H54 (cell line): ENCODE measurements at places on chromosomes 1 and 21.

GRCh38 chr1:220249522-220249921 is 22.7 kb downstream of the RAB3GAP2 start:
- DNase-seq: no peak

DNA sequence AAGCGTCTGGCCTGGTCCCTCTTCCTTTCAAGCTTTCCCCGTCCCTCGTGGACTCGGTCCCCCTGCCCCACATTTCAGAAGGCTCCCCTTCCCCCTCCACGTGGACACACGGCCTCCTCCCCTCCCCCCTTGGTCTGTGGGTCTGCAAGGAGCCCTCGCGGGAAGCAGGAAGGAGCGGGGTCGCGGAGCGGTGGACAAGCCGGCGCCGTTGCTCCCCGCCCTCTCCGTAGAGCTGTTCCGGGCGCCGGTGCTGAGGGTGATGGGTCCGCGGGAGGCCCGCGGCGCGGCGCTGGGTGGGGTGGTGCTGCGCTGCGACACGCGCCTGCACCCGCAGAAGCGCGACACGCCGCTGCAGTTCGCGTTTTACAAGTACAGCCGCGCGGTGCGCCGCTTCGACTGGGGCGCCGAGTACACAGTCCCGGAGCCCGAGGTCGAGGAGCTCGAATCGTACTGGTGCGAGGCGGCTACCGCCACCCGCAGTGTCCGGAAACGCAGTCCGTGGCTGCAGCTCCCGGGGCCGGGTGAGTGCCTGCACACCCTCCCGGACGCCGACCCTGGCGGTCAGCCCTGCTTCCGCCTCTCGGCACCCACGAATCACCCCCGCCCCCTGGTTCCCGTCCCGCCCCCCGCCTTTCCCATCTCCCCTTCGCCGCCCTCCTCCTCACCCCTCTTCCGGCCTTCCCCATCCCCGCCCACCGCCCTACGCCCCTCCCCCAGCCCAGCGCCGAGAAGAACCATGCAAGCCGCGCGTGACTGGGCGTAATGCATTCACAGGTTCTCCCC is 5.3 kb downstream of the FCRLB start:
- DNase-seq: peak; percentile 76

- no peak for DNase-seq
These were observed 205.5 kb downstream of the RPS6KC1 start for GRCh38 chr1:213256438-213257087.

DNA sequence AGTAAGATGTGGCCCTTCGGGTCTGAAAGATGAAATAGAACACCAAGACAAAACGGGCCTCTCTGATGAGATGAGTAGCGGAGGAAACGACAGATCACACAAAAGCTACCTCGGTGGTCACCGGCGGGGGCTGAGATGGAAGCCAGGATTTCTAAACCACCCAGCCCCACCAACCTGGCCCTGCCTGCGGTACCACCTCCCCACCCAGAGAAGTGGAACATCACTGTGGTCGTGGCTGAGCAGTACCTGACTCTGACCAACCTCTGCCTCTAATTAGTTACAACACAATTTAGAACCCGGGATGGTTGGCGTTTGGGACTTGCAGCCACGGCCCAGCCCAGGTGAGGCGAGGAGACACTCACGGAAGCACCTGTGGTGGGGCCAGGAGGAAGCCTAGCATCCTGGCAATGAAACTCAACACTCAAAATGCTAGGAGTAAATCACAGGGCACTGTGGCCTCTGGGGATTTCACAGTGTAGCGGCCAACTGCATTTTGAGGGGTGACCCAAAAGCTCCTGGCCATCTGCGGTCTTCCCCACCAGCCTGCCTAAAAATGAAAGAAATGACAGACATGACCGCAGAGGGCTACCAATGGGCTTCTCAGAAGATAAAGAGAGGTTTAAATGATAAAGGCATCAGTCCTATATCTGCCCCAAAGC is 73.4 kb downstream of the ITPKB start:
- no peak for DNase-seq

- peak; percentile 47 for DNase-seq
These were observed 234.7 kb downstream of the TOMM20 start for GRCh38 chr1:234893725-234894630.

- peak; percentile 41 for DNase-seq
These were observed at the start of gene ST7L for GRCh38 chr1:112618721-112619517. Gene ST7L, minus strand, starts transcription at chr1:112619141. Its CDS starts 28 bp downstream, at chr1:112619113.

DNA sequence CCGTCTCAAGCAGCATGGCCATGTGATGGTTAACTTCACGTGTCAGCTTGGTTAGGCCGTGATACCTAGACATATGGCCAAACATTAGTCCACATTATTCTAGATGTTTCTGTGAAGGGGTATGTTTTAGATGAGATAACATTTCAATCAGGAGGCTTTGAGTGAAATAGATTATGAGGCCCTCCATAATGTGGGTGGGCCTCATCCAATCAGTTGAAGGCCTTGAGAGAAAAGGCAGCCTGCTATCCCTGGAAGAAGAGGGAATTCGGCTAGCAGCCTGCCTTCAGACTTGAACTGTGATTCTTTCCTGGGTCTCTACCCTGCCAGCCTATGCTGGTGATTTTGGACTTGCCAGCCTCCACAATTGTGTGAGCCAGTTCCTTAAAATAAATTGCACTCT is 90.1 kb downstream of the ZSCAN20 start:
- DNase-seq: no peak

DNA sequence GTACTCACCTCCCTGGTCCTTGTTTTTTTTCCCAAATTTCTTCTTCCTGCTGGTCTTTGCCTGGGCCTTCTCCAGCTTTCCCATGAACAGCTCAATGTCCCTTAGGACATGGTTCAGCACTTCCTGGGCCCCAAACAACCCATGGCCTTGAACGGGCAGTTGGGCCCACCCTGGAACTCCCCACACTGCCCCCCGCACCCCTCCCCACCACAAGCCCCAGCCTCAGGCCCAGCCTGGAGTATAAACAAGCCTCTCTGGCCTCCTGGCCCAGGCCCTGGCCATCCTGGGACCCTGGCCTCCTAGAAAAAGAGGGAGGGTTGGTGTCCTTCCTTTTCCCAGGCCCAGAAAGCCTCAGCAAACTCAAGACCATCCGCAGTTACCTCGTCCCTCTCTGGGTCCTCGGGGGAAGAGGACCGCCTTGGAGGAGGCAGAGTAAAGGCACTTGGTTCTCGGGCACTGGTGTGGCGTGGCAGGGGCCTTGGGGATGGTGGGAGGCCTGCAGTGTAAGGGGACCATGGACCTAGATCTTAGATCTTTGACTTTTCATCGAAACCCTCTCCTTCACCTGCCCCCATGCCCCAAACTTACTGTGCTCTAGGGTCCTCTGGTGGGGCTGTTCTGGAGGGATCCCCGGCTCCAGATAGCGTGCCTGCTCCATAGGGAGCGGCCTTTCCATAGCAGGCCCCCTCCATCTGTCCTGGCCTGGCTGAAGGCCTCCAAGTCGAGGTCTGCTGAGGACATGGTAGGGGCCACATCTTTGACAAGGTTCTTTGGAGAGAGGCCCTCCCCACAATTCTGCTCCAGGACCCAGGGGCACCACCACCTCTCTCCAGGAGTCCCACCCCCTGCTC is 5.6 kb downstream of the EPS8L3 start:
- DNase-seq: no peak

GRCh38 chr1:41880950-41881885 is 37.5 kb downstream of the HIVEP3 start:
- DNase-seq: no peak

GRCh38 chr1:27166351-27166802 is 11.5 kb upstream of the SLC9A1 start:
- DNase-seq: no peak

DNA sequence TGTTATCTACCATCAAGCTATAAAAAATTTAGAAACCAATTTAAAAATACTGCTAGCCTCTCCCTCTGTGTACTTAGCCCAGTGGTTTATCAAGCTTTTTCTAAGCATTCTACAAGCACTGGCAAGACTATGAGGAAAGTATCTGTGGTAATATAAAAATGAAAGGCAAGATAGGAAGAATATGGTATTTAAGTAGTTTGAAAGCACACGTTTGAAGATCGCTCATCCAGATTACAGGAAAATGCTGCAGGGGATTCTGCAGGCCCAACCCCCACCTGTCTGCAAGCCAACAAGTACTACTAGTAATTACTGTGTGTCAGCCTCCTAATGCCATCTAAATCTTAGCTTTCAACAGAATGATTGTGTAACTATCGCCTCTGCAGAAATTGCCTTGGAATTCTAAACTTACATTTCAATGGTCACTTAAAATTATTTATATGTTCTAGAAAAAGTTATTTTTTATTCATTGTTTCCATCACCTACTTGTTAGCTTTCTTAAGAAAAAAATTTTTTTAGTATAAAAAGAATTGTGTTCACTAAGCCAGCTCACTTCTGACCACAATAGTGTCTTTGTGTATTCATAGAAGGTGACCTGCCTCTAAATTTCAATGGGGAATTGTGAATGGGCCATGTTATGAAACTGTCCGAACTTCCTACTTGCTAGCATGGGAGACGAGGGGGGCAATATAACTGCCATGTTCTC is 8.5 kb downstream of the ERRFI1 start:
- DNase-seq: no peak

DNA sequence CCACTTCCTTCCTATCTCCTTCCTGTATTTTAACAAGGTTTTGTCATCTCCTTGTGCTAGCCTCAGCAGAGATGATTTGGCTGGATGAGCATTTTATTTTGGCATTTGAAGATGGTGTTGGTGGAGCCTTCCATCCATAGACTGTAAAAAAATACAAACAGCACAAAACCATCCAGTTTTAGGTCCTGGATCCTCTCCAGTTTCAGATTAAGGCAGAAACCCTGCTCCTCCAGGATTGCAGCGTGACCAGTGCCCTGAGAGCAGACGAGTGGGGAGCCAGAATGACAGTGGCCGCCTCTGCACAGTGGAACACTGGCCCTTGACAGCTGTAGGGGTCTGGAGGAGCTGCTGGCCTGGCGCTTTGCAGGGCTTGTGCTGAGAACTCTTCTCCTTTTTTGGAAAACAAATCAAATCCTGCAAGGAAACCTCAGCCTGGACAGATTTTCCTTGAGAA is 72.2 kb upstream of the GADD45A start:
- no peak for DNase-seq

DNA sequence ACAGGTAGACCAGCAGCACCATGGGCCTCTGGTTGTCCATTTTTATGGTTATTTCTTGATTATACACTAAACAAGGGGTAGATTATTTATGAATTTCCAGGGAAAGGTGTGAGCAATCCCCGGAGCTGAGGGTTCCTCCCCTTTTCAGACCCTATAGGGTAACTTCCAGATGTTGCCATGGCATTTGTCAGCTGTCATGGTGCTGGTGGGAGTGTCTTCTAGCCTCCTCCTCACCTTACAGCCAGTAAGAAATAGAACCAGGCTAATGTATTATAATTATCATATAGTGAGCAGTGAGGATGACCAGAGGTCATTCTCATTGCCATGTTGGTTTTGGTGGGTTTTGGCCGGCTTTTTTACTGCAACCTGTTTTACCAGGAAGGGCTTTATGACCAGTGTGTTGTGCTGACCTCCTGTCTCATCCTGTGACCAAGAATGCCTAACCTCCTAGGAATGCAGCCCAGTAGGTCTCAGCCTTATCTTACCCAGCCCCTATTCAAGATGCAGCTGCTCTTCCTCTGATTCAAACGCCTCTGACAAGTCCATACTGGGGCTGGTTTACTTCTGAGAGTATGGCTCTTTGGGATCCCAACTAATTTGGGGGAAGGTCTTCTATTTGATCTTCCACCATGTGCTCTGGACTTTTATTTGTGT is 13.5 kb upstream of the TINAGL1 start:
- no peak for DNase-seq

DNA sequence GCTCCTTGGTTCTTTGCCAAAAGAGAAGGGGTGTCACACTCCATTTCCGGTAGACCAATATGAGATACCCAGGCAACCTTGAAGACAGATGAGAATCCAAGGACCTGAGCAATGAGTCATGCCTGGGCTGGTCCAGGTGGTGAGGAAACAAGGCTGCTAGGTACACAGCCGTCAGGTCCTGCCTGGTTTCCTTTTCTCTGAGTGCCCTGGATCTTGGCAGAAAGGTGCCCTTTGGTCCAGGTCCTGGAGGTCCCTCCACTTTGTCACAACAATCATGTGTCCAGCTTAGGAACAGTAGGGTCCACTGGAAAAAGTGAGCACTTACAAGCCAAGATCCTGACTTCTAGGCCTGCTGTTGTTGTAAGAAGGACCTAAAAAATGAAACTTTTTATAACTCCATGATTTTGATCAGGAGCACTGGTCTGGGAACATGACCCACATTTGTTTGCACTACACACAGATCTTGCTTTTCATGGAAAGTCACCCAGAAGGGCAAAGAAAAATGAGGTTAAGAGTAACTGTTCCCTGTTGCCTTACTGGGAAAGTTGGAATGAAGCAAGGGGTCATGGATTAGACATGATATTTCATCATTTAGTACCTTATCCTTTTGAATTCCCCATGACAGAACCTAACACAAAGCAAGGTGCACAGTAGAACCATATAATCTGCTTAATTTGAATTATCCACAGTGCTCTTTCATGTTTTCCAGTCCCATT is 94.7 kb downstream of the PAPPA2 start:
- DNase-seq: no peak

GRCh38 chr1:112769611-112770010 is 54.5 kb upstream of the PPM1J start:
- no peak for DNase-seq

- no peak for DNase-seq
These were observed 92.8 kb downstream of the ETS2 start for GRCh38 chr21:38898422-38899096.

- DNase-seq: peak; percentile 33
These were observed 31.3 kb downstream of the SMAP2 start for GRCh38 chr1:40404670-40405462.

GRCh38 chr1:160328184-160328583 is 14.9 kb downstream of the COPA start:
- no peak for DNase-seq

- no peak for DNase-seq
These were observed 22.0 kb upstream of the CHIT1 start for GRCh38 chr1:203251466-203251865.

DNA sequence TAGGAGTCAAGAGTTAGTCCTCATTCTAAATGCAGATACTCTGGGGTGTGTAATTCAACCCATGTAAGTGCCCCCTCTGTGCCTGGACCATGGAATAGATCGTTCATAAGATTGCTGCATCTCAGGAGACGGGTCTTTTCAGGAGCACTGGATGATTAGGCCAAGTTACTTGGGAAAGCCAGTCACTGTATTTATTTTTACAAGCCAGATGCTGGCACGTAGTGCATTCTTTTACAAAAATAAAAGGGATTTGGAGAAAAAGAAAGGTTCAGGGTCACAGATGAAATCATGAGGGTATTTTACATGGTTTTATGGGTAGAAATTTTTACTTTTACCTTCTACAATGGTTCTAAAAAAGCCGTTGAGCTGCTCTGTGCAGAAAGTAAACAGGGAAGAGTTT is 102.6 kb upstream of the UBE2U start:
- no peak for DNase-seq

DNA sequence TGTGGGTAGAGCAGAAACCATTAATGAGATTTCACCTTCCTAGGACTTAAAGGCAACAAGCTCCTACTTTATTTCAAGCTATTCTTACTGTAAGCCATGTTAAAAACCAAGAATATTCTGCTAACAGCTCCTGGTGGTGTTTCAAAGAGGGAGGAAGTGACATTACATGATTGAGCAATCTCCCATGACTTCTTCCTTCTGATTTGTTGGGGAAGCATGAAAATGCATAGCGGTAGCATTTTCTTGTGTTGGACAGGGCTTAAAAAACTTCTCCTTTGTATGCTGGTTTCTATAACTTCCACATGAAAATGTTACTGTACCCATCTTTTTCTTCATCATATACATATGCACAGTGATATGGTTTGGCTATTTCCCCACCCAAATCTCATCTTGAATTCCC is 297.0 kb upstream of the SNX7 start:
- no peak for DNase-seq

GRCh38 chr1:152043870-152044269 is 7.1 kb upstream of the S100A11 start:
- no peak for DNase-seq
